SJSA1 (cell line): ENCODE measurements at places on chromosomes 2 and 18. TPM values are rescaled to one million over a fixed set of nuclear protein-coding genes. Genes with fewer than 3 reads are reported as not detected.

- DNase-seq, result no peak
Observed at GRCh38 chr18:13551841-13552733, 174.3 kb downstream of the FAM210A start.

GRCh38 chr2:202704248-202704647, 69.5 kb downstream of the FAM117B start:
- no peak for DNase-seq

DNA sequence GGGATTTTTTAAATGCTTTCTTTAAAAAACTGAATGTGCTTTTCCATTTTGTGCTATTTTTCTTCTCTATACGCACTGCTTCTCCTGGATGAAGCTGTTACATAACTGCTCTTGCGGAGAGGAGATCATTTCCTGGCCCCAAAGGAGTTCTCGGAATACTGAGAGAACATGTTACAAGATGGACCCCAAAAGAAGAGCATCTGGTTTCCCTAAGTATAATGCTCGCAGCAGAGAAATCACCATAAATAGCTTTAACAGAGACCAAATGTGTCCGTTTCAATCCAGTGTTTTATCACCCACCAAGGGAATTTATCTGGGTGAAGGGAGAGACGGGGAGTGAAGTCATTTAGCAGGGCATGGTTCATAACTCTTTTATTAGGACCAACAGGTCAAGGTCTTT, 80.1 kb downstream of the RBM43 start:
- DNase-seq, result no peak

DNA sequence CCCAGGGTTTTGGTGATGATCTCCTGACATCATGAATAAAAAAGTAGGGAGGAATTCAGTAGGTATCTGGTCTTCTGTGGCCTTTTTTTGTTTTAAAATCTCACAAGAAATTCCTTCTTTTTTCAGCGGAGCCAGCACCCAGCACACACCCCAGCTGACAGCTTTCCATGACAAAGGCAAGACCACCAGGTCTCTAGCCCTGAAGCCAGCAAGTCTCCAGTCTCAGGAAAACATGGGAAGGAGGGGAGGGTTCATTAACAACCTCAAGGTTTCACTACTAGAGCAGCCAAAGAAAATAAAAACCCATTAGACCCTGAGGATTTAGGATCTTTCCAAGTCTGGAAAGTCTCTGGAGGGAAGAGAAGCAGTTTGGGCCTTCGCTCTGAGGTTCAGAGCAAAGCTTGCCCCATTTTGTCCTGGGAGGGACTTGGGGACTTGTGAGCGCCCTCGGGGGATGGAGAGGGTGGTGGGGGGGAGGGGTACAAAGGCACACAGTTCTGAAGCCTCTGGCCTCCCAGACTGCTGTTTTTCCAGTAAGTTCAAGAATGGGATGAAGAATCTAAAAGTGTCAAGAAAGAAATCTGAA, 9.0 kb downstream of the FOXI3 start:
- no peak for DNase-seq

DNA sequence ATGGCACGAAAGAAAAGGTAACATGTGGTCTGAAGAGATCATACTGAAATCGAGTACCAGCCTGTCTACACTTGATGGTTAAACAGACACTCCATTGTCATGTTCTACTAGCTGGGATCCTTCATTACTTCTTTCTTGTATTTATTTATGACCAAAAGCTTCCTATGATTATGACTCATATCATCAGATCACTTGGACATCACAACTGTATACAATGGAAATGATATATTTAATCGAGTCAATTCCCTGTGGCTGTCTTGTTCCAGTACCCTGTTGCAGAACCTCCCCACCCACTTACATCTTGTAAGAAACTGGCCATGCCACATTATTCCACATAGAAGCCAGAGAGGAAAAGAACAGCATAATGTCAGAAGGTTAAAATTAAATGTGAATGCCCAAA, 358.9 kb downstream of the ZEB2 start:
- DNase-seq, result no peak

DNA sequence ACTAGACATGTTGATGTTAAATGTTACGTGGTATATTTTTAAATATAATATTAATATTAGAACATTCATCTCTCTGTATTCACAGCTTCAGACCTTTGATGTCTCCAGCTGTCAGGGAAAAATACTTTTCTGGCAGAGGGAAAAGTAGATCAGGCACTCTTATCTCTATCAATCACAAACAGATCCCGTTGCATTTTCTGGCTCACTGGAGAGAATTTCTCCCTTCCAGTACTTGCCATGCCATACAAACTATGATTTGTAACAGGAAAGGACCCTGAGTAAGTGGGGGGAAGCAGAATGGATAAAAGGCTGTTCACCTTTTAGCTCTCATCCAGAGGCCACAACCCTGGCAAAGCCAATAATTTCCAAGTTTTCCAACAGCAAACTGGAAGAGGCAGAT, 158.0 kb downstream of the TCF4 start:
- no peak for DNase-seq

DNA sequence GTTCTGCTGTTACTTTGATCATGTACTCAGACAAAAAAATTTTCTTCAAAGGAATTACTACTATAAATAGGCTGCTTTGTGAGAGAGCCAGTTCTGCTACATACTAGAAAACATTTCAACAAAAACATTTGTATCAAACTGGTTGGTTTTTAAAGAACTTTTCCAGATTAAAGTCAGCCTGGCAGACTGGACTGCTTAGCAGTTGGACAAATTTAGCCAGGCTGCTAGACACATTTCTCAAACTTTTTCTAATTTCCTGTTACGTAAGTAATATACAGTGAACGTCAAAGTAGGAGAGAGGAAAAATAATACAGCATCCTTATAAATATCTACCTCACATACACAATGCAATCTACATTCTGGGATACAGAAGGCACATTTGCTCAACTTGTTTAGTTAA, 109.5 kb downstream of the SP3 start:
- DNase-seq, result no peak

DNA sequence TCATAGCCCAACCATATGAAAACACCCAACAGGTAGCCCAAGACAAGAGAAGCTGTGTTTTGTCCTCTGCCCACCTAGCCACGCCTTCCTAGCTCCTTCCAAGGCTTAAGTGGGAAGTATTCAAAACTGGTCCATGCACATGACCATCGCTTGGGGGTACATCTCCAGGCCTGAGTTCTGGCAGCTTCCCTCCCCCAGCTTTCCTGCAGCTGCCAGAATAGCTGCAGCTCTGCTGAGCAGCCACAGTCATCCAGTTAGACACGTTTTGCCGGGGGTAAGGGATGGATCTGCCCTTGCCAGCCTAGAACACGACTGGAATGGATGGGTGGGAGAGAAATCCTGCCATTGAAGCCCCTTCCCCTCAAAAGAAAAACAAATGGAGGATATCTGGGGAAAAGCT, 166.8 kb downstream of the NRP2 start:
- no peak for DNase-seq

DNA sequence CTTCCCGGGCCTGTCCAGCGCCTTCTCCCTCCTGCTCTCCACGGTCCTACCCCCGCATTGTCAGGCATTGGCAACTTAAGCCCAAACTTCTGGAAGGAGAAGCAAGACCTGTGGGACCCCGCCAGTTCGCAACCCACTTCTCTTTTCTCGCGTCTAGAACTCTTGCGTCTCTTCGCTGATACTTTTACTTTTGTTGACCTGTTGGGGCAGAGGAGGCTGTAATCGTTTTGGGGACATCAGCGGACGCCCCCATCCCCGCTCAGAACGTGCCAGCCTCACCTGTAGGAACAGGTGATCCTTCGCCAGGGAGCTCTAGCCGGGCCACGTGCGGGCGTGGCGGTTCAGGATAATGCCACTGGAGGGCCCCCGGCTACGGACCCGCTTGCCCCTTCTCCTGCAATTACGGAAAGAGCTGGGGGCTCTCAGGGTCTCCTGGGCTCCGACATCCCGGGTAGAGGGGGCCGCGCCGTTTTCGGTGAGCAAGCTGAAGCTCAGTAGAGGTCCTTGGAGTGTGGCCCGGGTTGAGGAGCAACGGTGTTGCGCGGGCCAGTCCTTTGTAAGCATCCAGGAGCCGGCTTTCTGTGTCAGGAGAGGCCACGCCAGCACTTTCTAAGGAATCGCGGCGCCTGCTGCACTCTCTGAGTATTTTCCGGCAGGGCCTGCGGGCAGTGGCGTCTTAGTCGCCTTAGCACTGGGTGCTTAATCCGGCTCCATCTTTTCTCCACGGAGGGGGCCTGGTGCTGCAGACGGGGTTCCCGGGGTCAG, 1.6 kb downstream of the MTCL1 start:
- no peak for DNase-seq

DNA sequence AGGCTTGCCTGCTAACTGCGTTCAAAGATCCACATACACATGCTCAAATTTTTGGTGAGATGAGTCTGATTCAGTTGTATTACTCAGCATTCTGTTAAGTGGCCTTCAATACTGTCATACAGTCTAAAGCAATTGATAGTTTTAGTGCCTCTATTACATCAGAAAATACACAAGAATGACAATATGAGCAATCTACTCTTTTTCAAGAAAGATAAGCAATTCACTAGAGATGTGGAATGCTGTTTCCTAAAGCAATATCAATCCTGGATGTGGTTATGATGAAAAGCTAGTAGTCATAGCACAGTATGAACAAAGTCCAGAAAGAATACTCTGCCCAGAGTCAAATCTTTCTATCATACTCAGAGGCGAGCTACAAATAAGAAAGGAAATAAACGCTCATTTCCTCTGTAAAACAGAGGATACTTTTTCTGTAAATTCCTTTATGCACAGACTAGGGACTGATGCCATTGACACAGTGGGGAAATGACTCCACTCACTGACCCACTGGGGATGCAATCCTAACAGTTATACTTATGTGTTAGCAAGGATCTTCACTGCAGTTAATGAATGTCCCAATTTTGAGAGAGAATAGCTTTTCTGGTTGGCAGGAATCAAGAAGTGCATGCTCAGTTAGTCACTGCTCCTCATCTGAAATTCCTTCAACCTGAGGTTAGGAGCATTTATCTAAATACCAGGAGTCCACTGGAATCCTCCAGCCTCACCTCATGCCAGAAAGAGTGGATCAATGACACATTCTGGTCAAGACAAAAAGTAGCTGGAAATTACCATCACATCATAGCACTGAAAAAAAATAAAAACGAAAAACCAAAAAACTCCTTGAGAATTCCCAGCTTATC, 83.3 kb downstream of the PDE11A start:
- no peak for DNase-seq

DNA sequence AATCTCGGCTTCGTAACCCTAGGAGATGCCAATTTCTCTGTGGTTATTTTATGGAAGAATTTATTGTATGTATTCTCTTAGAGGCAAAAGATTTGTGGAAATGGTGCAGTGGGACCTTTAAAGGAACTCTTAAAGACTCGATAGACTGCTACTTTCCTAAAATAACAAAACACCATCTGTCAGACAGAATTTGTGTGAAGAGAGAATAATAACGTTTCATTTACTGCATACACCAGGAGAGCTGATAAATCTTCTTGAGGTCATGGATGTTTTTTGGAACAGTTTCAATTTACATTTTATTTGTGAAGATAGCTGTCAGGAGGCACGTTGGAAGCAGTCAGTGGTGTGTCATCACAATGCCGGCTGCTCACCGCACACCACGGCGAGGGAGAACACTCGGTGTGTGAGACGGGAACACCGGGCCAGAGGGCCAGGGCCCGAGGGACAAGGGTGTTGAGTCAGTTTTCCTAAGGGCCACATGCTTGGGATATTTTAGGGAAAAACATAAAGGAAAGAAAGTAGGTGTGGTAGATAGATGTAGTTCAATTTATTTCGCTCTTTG, 1681.0 kb upstream of the DDX18 start:
- DNase-seq, result no peak

DNA sequence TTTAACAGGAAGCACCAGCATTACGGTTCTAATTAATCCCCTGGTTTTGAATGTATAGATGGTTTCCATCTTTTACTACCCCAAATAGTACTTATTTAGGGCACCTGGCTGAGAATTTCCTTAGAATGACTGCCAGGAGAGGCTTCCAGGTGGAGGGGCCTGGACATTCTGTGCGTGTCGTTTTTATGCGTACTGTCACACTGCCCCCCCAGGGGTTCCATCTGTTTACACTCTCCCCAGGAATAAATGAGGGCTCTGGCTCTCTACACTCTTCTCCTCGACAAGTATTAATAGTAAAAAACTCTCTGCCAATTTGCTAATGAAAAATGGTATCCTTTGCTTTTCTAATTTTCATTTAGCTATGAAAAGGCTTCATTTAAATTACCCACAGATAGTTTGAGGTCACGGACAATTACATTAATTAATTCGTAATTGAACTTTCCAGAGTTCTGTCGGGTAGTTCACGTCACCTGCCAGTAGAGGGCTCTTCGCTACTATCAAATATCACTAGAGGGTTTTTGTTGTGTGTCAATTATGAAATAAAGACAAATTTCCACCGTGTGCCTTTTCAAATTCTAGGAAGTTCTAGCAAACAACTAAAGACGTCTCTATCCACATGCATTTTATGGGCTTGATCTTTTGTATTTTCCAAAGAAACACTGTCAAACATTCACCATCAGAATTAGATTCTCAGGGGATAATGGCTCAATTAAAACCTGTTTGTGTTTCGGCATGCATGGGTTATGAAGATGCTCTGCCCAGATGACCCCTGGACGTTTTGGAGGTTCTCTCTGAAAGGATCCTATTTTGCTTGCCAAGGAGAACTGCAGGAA, 88.8 kb upstream of the ASB18 start:
- peak; percentile 29 for DNase-seq

- no peak for DNase-seq
Observed at GRCh38 chr2:65350651-65351056, 81.7 kb downstream of the SPRED2 start.

- peak; percentile 63 for DNase-seq
Observed at GRCh38 chr2:3423492-3424170, 44.1 kb downstream of the TRAPPC12 start.

DNA sequence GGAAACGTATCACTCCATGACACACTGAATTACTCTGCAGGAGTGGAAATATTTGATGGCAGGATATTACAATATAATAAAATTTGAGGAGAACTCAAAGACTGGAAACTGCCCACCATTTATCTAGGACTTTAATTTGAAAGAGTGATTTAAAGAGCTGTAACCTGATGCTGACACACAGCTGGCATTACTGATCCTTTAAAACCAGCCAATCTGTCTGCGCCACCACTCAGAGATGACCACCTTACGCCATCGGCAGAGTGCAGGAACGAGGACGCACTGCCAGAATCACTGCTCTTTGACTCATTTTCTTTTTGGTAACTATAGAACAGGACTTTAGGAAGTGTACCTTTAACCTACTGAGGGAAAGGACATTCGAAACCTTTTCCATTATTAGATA, 114.1 kb downstream of the EPB41L3 start:
- no peak for DNase-seq

GALNT3 gene
- total RNA-seq, result 2.2 TPM in 1 of 2 replicates, not detected in the other

MAP3K19 gene
- 0.08 TPM in 1 of 2 replicates, not detected in the other for total RNA-seq

CNDP1 gene
- total RNA-seq, result not detected in 2 replicates

ACMSD gene
- total RNA-seq, result not detected in 2 replicates

HOXD12 gene
- total RNA-seq, result 0.13 TPM in 1 of 2 replicates, not detected in the other

RNU2-63P gene
- total RNA-seq, result 34.9 TPM in 1 of 2 replicates, not detected in the other

AGPS gene
- 112 and 124 TPM in 2 replicates for total RNA-seq

GREB1L gene
- total RNA-seq, result 0.81 and 1.2 TPM in 2 replicates

TUBA3D gene
- not detected in 2 replicates for total RNA-seq

NEURL3 gene
- not detected in 2 replicates for total RNA-seq
